ENCODE measurements at places on chromosomes 5 and 9.

DNA sequence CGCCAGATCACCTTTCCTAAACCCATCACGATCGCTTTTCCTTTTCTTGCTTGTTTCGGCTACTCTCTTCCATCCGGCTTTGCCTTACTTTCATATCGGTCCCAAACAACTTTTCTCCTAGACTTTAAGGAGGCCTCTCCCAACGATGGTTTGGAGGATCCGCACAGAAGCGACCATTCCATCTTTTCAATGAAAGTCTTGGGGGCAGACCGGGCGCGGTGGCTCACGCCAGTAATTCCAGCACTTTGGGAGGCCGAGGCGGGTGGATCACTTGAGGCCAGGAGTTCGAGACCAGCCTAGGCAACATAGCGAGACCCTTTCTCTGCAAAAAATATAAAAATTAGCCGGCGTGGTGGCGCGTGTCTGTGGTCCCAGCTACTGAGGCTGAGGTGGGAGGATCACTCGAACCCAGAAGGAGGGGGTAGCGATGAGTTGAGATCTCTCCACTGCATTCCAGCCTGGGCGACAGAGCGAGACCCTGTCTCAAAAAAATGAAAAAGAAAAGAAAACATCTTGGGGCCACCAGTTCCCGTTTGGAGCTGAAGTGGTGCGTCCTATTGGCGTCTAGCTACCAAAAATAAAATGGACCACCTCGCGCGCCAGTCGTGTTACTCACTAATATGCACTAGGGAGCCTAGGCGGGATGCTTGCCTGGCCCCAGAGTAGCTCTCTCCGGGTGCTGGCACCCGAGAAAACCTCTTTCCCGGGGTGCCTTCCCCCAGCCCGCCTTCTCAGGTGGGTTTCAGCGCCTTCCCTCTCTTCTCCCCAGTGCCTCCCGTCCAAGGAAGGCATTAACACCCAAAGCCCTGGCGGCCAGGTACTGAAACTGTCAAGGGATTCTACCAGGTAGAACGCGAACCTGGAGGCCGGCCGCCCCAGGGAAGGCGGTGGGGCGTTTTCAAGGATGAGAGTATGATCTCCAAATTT, 800 bp upstream of the AP3B1 start:
- no peak for DNase-seq

GRCh38 chr9:103799959-103800358, 294.1 kb upstream of the SMC2 start:
- DNase-seq, result no peak

DNA sequence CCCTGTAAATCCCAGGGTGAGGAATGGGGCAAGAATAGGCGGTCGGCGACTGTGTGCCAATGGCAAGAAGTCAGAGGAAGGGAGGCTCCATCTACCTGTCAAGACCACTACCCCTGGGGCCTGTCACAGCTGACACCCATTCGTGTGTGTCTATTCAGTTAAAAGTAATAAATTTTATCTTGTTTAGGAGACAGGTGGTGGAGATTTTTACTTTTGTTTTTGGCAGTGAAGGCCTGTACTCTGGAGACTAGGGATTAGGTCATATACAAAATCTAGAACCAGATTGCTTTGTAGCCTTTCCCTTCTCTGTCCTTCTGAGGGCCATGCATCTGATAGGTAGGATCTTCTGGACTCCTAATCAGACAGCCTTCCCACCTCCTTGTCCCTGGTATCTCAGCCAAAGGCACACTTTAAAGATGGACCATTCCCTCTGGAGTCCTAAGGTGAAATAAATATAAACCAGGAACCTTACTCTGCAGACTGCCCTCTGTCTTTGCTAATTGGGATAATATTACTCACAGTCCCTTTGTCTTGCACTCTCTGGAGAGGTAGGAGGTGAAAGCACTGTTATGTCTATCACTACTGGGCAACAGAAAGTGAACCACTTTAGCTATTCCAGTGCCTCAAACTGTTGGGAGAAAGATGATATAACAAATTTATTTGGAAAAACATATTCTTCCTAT, 213.2 kb upstream of the ACTBL2 start:
- no peak for DNase-seq

- DNase-seq, result no peak
These were observed 150.5 kb upstream of the TLX3 start for GRCh38 chr5:171158581-171158980.

- DNase-seq, result no peak
These were observed 49.4 kb upstream of the LRRC19 start for GRCh38 chr9:27054841-27055240.

GRCh38 chr5:150579462-150580400, 60.7 kb upstream of the SYNPO start:
- DNase-seq, result peak; percentile 38

- DNase-seq, result no peak
These were observed 6.0 kb upstream of the SLC9A3 start for GRCh38 chr5:530001-530955.

GRCh38 chr9:76700916-76701315, 63.3 kb upstream of the PCA3 start:
- no peak for DNase-seq

GRCh38 chr5:74196233-74196632, 444.3 kb downstream of the ENC1 start:
- no peak for DNase-seq

- DNase-seq, result no peak
These were observed 157.1 kb upstream of the COL5A1 start for GRCh38 chr9:134484479-134484878.

- no peak for DNase-seq
These were observed 32.4 kb upstream of the CDK20 start for GRCh38 chr9:88006511-88007290.

DNA sequence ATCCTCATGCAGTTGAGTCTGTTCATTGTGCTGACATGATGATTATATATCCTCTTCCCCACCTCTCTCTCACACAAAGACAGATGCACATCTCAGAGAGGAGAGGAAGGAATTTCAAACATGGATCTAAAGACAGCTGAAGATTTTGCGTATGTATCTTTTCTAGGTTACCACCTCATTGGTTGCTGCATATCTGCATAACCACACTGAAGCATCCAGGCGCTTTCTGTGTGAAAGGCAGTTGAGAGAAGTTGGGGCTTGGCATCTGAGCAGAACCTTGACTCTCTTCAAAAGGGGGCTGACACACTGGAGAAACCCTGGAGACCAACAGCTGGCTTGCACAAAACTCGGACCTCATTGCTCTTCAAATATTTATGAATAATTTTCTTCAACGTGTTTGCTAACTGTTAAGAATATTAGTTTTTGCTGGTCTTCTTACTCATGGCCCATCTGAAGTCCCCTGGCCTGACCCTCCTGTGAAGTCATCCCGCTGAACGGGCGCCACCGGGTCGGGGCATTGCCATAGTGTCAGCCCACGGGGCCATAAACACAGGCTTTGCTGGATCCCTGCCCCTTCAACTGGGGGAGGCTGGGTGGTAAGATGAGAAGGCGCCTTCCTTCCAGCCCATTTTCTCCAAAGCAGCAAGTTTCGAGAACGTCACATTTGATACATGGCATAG, 593.2 kb upstream of the CLINT1 start:
- no peak for DNase-seq

GRCh38 chr9:115495052-115495635, 377.2 kb upstream of the TNC start:
- no peak for DNase-seq

All from left forelimb (tissue), 1 donor.